ENCODE measurements at places on chromosomes 6 and 20.

DNA sequence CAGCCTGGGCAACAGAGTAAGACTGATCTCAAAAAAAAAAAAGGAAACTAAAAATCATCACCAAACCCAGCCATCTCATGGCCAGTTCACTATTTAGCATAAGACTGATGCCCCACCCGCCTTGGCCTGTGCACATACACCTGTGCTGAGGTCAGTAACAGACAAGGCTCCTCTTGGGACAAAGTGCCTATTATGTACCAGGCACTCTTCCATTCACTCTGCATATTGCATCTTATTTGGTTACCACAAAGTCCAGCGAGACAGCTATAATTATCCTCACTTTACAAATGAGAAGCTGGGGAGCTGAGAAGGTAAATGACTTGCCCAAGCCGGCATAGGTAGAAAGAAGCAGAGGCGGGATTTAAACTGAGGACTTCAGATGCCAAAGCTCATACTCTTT lies 3.8 kb downstream of the PTPRT start:
- H3K27ac ChIP-seq: no peak overlapping the region
- H3K27me3 ChIP-seq: peaks cover 27% of the 10 kb centered on the region
- H3K36me3 ChIP-seq: no peaks in the 10 kb centered on the region

DNA sequence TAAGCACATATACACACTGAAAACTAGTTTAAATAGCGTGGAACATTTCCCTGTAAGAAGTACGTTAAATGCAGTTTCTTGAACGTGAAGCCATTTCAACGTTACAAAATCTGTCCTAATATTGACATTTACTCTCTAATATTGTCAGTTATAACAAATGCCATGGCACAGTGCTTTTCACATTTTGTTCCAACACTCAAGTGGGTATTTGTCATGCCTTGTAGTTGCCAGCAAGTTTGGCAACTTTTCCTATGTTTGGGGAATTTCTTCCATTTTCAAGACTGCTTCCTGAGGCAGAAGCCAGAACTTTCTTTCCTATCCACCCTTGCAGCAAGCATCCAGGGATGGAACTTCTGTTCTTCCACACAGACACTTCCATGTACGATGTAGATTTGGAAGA lies 63.0 kb downstream of the STX11 start:
- peaks cover 16% of the 10 kb centered on the region for H3K27me3 ChIP-seq
- H3K4me1 ChIP-seq: peaks cover 8% of the 10 kb centered on the region
- no peak overlapping the region for H3K4me3 ChIP-seq
- H3K36me3 ChIP-seq: no peaks in the 10 kb centered on the region

DNA sequence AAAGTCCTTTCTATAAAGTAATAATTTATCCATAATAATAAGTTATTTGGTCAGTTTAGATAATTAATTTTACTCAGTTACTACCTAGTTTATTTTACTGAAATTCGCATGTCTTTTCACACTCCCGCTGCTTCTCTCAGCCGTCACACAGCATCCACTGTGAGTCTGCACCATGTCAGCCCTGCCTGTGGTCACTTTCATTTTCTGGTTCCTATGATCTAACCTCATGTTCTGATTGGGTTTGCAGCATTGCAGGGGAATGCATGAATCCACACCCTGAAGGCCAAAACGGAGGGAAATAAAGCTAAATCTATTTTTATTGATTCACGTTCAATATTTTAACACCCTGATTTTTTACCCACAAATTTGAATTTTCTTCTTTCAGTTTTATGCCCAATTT lies 47.4 kb downstream of the PDE10A start:
- H3K27me3 ChIP-seq: peaks cover 7% of the 10 kb centered on the region
- DNase-seq: no peak
- no peak overlapping the region for H3K27ac ChIP-seq
- no peak overlapping the region for H3K4me3 ChIP-seq

GRCh38 chr6:93675856-93676417 lies 256.6 kb upstream of the EPHA7 start:
- no peaks in the 10 kb centered on the region for H3K36me3 ChIP-seq
- no peak overlapping the region for H3K27ac ChIP-seq
- no peaks in the 10 kb centered on the region for H3K27me3 ChIP-seq
- DNase-seq: no peak
- H3K4me3 ChIP-seq: no peak overlapping the region
- no peaks in the 10 kb centered on the region for H3K4me1 ChIP-seq

DNA sequence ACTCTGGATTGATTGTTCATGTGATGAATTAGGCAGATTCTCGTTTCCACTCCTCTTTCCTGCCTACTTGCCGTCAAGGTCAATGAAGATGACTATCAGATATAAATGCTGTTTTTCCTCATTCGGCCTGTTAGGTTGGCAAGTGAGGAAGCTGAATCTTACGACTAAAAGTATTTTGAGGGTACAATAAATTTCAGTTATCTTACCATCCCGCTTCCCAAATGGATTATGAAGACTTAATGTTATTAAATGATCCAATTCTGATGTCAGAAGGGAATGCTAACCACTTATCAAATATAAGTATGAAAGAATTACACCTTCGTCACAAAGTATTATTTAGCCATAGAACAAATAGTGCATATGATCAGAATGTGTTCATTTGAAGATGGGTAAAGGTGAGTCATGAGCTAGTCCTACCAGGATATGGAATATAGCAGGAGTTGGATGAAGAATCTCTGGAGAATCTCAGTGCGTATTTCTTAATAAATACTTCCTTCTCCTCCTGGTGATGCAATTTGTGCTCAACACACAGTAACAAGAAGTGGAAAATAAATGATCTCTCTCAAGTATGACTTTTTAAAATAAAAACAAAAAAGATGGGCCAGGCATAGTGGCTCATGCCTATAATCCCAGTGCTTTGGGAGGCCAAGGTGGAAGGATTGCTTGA lies 4.6 kb downstream of the GPLD1 start:
- no peaks in the 10 kb centered on the region for H3K36me3 ChIP-seq
- no peaks in the 10 kb centered on the region for H3K4me1 ChIP-seq
- H3K27ac ChIP-seq: no peak overlapping the region
- no peak overlapping the region for H3K4me3 ChIP-seq
- no peaks in the 10 kb centered on the region for H3K27me3 ChIP-seq

GRCh38 chr6:167689278-167689677 lies 137.4 kb upstream of the AFDN start:
- no peaks in the 10 kb centered on the region for H3K4me1 ChIP-seq
- no peaks in the 10 kb centered on the region for H3K36me3 ChIP-seq
- H3K4me3 ChIP-seq: no peak overlapping the region
- DNase-seq: no peak
- H3K27me3 ChIP-seq: peaks cover 44% of the 10 kb centered on the region

DNA sequence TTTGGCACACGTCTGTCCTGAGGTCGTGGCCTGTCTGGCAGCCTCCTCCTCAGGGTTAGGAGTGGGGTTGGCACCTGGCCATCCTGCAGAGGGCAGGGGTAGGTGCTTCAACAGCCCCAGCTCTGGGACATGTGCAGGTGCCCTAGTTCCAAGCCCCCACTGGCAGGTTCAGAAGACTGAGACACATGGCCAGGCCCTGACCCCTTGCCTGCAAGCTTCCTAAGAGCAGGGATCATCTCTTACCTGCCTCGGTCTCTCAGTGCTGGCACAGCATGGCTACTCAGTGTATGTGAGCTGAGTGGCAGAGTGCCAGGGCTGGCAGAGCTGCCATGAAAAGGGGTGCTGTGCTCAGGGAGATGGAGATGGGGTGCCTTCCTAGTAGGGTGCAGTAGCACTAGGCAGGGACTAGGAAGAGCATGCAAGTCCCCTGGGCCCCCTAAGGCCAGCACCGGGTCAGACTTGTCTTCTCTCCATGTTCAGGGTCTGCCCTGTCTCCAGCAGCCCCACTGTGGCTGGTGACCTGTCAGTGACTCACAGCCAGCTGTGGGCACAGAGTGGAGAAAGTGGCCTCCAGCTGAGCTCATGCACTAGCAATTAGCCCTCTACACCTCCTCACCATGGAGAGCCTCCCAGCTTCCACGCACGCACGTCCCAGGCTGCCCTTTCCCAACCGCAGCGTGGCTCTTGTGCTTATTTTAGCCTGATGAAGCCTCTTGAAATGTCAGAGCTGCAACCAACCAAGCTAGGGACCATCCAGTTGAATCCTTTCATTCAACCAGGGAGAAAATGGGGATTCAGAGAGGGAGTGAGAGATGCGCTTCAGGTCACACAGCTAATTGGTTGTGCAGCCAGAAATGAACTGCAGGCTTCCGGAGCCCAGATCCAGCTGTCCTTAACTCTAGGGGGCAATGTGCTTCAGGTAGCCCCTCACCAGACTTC lies 116.6 kb downstream of the MRPL14 start:
- H3K36me3 ChIP-seq: no peaks in the 10 kb centered on the region
- no peak overlapping the region for H3K4me3 ChIP-seq
- no peak for DNase-seq

GRCh38 chr6:24397631-24398030 lies 5.1 kb upstream of the MRS2 start:
- no peaks in the 10 kb centered on the region for H3K36me3 ChIP-seq
- no peak for DNase-seq
- peaks cover 2% of the 10 kb centered on the region for H3K4me1 ChIP-seq
- H3K27ac ChIP-seq: no peak overlapping the region
- H3K4me3 ChIP-seq: no peak overlapping the region

DNA sequence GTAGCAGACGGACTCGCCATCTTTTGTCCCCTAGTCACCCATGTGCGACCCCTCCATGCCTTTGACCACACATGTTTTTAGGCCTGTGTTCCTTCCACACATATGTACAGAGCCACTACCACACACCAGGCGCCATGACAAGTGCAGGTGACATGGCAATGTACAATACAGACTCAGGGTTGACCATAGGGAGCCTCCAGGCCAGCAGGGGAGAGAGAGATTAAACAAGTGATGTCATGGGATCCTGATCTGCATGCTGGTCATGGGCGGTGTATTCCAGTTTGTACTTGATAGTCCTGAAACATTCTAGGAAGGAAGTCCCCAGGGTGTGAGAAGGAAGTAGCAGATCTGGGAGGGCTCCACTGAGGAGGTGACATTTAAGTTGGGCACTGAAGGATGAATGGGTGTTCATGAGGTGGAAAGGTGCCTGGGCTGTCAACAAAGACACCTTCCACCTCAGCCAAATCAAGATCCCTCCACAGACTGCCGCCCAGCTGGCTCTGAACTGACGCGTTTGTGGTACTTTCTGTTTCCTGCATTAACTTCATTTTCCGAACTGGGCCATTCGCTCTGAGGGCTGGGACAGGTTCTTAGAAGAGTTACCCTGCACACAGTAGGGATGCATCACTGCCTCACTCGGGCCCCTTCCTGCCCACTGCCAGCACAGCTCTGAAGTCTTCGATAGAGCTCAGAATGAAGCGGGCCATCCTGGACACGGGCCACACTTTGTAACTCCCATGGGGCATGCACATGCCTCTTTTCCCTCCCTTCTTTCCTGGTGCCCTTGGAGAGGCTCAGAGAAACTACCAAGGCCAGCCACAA lies 94.0 kb downstream of the NOL4L start:
- no peaks in the 10 kb centered on the region for H3K27me3 ChIP-seq
- H3K4me1 ChIP-seq: peaks cover 17% of the 10 kb centered on the region
- no peak overlapping the region for H3K27ac ChIP-seq
- DNase-seq: no peak
- H3K4me3 ChIP-seq: no peak overlapping the region

GRCh38 chr6:37560737-37561103 lies 61.0 kb upstream of the CCDC167 start:
- H3K27ac ChIP-seq: no peak overlapping the region
- H3K4me3 ChIP-seq: no peak overlapping the region
- no peaks in the 10 kb centered on the region for H3K36me3 ChIP-seq
- no peak for DNase-seq
- peaks cover 3% of the 10 kb centered on the region for H3K4me1 ChIP-seq

GRCh38 chr20:43920797-43921196 lies 6.1 kb downstream of the TOX2 start:
- no peak overlapping the region for H3K27ac ChIP-seq
- H3K4me3 ChIP-seq: no peak overlapping the region
- DNase-seq: no peak
- H3K4me1 ChIP-seq: peaks cover 55% of the 10 kb centered on the region
- no peaks in the 10 kb centered on the region for H3K36me3 ChIP-seq

Data from T-cell (primary cell).